Activated CD4-positive, alpha-beta memory T cell treated with anti-CD3 and anti-CD28 coated beads for 36 hours (primary cell): ENCODE measurements at places on chromosomes 7 and 10.

DNA sequence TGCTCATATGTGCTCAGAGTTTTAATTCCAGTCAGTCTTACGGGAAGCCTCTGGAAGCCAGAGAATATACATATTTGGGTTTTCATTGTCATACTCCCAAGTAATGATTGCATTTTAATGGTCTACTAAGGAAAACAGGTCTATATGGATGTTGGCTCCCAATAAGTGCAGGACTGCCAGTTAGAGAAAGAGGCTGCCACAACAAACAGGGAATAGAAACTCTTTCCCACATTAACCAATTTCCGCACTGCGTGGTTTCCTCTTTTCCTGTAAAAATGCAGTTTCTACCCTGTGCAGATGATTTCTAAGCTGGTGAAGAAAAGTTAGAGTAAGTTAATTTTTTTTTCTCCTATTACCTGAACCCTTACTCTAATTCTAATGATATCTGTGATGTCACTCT, 78.2 kb downstream of the CCSER2 start:
- no peak overlapping the region for H3K4me3 ChIP-seq
- H3K27ac ChIP-seq = no peak overlapping the region
- H3K36me3 ChIP-seq = peaks cover 32% of the 10 kb centered on the region
- no peaks in the 10 kb centered on the region for H3K27me3 ChIP-seq
- H3K4me1 ChIP-seq = peaks cover 47% of the 10 kb centered on the region
- DNase-seq = no peak

DNA sequence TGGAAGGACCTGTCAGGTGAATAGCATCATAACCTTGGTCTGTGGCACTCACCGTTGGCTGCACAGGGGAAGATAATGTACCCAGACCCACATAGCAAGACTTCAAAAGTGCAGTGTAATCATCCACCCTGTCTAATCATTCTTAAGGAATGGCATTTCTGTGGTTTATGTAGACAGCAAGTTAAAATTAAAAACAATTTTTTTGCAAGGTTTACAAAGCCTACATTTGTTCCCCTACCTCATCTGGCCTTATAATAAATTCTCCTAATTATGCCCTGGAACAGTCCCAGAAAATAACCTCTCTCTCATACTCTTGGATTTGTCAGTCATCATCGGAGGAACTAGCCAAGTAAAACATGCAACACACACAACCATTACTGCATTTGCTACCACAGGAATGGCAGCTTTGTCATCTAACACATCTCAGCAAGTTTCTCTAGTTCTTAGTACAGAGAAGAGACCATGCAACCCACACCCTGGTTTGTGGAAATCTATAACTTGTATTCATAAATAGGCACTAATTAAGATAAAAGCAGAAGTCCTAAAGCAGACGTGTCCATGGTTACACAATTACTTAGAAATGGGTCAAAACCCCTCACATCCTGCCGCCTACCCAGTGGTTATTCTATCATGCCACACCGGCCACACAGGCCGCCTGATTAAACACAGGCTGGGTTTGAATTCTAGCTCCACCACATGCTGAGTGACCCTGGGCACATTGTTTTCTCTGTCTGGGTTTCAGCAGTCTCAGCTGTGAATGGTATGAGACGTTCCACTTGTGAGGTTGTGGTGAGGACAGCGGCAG, 19.1 kb downstream of the ABLIM1 start:
- no peaks in the 10 kb centered on the region for H3K27me3 ChIP-seq
- H3K4me1 ChIP-seq = no peaks in the 10 kb centered on the region

DNA sequence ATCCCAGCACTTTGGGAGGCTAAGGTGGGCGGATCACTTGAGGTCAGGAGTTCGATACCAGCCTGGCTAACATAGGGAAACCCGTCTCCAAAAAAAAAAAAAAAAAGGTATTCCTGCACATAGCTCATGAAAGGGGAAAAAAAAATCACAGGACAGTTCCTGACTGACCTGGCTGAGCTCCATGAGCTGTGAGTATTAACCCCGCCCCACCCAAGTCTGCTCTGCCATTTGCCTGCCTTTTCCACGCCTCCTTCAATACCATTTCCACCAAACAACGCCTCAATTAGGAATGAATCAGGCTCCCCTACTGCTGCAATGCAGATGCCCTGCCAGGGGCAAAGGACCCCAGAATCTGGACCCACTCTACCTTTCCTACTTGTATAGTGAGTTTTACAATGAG, 55.0 kb downstream of the PDIA4 start:
- H3K27me3 ChIP-seq = no peaks in the 10 kb centered on the region
- H3K4me1 ChIP-seq = no peaks in the 10 kb centered on the region
- H3K36me3 ChIP-seq = no peaks in the 10 kb centered on the region
- DNase-seq = no peak
- no peak overlapping the region for H3K27ac ChIP-seq

GRCh38 chr7:117088623-117089194, 135.4 kb downstream of the ST7 start:
- H3K4me3 ChIP-seq = no peak overlapping the region
- no peak overlapping the region for H3K27ac ChIP-seq
- peaks cover 18% of the 10 kb centered on the region for H3K4me1 ChIP-seq
- H3K27me3 ChIP-seq = no peaks in the 10 kb centered on the region

DNA sequence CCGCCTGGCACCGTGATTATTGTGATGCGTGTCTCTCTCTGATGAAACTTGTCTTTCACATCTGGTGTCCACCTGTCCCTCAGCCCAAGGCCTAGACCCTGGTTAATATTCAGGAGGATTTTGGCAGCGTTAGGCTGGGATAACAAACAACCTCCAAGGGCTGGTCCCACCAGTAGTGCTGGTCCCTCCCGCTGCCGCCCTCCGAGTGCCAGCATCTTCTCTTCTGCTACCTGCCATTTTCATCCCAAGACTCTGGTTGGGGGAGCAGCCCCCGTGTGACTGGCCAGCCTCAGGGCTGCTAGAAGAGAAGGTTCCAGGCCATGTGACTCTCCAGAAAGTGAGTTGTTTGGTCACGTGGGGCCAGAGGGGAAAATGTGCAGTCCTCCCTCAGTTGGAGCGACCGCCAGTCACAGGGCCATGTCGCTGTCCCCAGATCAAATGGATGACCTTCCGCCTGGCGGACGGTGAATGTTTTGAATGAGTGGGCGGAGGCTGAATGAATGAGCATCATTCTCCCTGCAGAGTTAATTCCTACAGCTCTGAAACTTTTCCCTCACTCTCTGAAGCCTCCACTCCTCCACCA, 479.9 kb upstream of the FOXK1 start:
- no peak overlapping the region for H3K4me3 ChIP-seq
- H3K36me3 ChIP-seq = no peaks in the 10 kb centered on the region
- H3K27me3 ChIP-seq = no peaks in the 10 kb centered on the region
- DNase-seq = no peak

DNA sequence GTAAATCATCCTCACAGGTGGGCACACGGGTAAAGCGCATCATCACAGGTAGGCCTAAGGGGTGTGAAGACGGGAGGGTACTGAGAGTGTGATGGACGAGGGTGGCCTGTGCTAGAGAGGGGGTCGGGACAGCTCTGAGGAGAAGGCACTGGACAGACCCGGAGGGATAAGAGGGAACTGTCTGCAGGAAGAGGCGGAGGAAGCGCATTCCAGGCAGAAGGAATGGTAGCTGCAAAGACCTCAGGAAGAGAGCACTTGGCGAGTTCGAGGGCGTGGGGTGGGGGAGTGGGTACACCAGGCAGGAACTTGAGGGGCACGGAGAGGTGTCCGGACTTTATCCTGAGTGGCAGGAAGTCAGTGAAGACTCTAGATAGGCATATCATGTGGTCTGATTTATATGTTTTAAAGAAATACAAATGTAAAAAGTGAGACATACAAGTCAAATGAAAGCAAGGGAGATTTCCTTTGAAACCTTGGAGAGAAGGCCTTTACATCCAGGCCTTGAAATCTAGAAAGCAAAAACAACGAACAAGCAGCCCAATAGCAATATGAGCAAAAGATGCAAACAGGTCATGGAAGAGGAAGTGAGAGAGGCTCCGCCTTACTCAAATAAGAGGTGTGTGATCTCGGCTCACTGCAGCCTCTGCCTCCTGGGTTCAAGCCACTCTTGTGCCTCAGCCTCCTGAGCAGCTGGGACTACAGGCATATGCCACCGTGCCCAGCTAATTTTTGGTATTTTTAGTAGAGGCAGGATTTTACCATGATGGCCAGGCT, 3.6 kb downstream of the LHPP start:
- H3K36me3 ChIP-seq = no peaks in the 10 kb centered on the region
- DNase-seq = peak; percentile 28
- H3K4me1 ChIP-seq = peaks cover 23% of the 10 kb centered on the region
- peak overlapping the region; percentile 67 for H3K27ac ChIP-seq
- no peaks in the 10 kb centered on the region for H3K27me3 ChIP-seq

GRCh38 chr10:61047081-61047480, 103.1 kb upstream of the RHOBTB1 start:
- no peak overlapping the region for H3K4me3 ChIP-seq
- no peak overlapping the region for H3K27ac ChIP-seq
- no peaks in the 10 kb centered on the region for H3K27me3 ChIP-seq
- no peak for DNase-seq

DNA sequence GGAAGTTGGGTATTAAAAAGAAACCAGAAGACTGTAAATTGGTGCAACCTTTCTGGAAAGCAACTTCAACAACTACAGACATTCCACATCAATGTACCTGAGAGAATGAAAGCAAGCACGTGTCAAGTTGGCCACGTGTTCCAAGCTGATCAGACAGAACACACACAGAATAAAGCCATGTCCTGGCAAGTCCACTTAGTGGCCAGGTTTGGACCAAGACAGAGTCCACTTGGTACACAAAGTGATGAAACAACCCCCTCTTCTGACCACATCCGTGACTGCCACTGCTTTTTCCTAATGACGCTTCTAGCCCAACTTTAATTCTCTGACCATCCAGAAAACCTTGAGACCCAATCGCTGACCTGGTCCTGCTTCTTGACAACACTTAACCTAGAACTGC, 109.4 kb downstream of the ABLIM1 start:
- DNase-seq = peak; percentile 35
- H3K27me3 ChIP-seq = no peaks in the 10 kb centered on the region
- H3K4me1 ChIP-seq = peaks cover 32% of the 10 kb centered on the region

GRCh38 chr10:26969145-26969926, 108.6 kb upstream of the ABI1 start:
- H3K36me3 ChIP-seq = peaks cover 10% of the 10 kb centered on the region
- peak overlapping the region; percentile 34 for H3K27ac ChIP-seq
- peaks cover 21% of the 10 kb centered on the region for H3K4me1 ChIP-seq
- no peaks in the 10 kb centered on the region for H3K27me3 ChIP-seq

GRCh38 chr7:70215491-70215890, 617.2 kb downstream of the AUTS2 start:
- H3K27me3 ChIP-seq = no peaks in the 10 kb centered on the region
- H3K4me3 ChIP-seq = no peak overlapping the region
- no peaks in the 10 kb centered on the region for H3K36me3 ChIP-seq
- H3K4me1 ChIP-seq = no peaks in the 10 kb centered on the region
- no peak for DNase-seq
- no peak overlapping the region for H3K27ac ChIP-seq

DNA sequence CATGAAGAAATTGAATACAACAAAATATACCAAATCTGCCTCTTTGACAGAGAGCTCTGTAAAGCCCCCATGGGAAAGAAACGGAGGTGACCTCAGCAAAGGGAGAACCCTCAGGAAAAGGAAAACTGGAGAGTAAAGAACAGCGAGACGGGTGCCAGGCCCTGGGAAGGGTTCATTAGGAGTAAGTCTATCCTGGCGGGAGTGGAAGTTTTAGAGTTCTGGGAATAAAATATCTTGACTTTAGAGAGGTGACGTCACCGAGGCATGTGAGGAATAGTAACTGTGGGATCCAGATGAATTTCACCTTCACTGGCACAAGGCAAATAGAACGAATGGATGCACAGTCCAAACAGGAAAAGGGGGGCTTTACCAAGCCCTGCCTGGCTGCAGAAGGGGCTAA, 362.8 kb upstream of the IGFBP3 start:
- H3K27ac ChIP-seq = no peak overlapping the region
- H3K27me3 ChIP-seq = no peaks in the 10 kb centered on the region
- no peak for DNase-seq
- no peak overlapping the region for H3K4me3 ChIP-seq
- H3K4me1 ChIP-seq = no peaks in the 10 kb centered on the region

- H3K36me3 ChIP-seq = no peaks in the 10 kb centered on the region
- no peak overlapping the region for H3K27ac ChIP-seq
- no peaks in the 10 kb centered on the region for H3K4me1 ChIP-seq
- H3K27me3 ChIP-seq = no peaks in the 10 kb centered on the region
- DNase-seq = no peak
Observed at GRCh38 chr7:68488341-68489060, 1109.8 kb upstream of the AUTS2 start.

GRCh38 chr7:33579673-33579960, 325.7 kb upstream of the BMPER start:
- H3K4me3 ChIP-seq = no peak overlapping the region
- H3K27me3 ChIP-seq = no peaks in the 10 kb centered on the region
- DNase-seq = no peak
- no peaks in the 10 kb centered on the region for H3K4me1 ChIP-seq
- no peak overlapping the region for H3K27ac ChIP-seq
- H3K36me3 ChIP-seq = peaks cover 17% of the 10 kb centered on the region

DNA sequence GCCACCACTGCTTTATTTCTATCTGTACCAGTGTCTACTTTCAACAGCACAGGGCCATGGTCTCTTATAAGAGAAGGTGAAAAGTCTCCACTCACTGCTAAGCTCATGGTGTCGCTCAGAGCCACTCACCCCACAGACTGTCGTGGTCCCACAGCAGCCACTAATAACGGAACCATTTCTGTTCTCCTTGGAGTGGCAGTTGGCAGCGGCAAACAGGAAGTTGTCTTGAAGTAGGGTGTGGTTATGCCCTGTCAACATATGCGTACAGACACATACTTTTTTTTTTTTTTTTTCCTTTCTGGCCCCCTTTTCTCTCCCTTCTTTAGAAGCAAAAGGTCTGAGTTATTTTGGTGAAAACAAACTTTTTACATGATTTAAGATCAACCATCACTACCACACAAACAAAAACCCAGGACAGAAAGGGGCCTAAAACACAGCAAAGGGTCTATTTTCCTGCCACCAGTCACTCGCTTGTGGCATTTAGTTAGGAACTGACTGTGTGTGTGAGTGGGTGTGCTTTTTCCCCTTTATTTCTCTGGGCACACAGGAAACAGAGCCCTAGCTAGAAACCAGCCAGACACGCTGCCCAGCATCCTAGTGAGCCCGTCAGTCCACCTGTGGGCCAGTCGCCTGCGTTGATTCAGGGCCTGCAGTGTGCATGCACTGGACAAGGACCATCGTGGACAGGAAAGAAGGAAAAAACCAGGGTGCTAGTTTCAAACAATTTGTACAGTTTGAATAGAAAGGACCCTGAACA, 96.7 kb upstream of the EFCAB10 start:
- DNase-seq = peak; percentile 84
- peak overlapping the region; percentile 95 for H3K27ac ChIP-seq
- peak overlapping the region; percentile 78 for H3K4me3 ChIP-seq
- no peaks in the 10 kb centered on the region for H3K27me3 ChIP-seq

GRCh38 chr10:91756286-91756685, 41.9 kb upstream of the TNKS2 start:
- no peak for DNase-seq
- H3K36me3 ChIP-seq = no peaks in the 10 kb centered on the region
- H3K4me1 ChIP-seq = no peaks in the 10 kb centered on the region
- peaks cover 11% of the 10 kb centered on the region for H3K27me3 ChIP-seq
- no peak overlapping the region for H3K27ac ChIP-seq

GRCh38 chr7:29565982-29566746, 2.5 kb downstream of the PRR15 start:
- peaks cover 21% of the 10 kb centered on the region for H3K4me1 ChIP-seq
- H3K4me3 ChIP-seq = peak overlapping the region; percentile 23
- no peak overlapping the region for H3K27ac ChIP-seq
- no peaks in the 10 kb centered on the region for H3K36me3 ChIP-seq
- peaks cover 64% of the 10 kb centered on the region for H3K27me3 ChIP-seq
